Neuronal stem cell (in vitro differentiated cells): ENCODE measurements at places on chromosomes 12 and 14.

GRCh38 chr12:93273834-93274564 is 103.7 kb upstream of the NUDT4 start:
- no peak for DNase-seq

GRCh38 chr12:64085996-64086395 is 136.1 kb downstream of the KICS2 start:
- DNase-seq: no peak

- no peak for DNase-seq
These were observed 238.9 kb downstream of the PHLDA1 start for GRCh38 chr12:75792687-75793086.

- DNase-seq: no peak
These were observed 2.1 kb downstream of the KMT2D start for GRCh38 chr12:49058366-49059044.

GRCh38 chr12:75944905-75945432 is 86.6 kb downstream of the PHLDA1 start:
- no peak for DNase-seq

DNA sequence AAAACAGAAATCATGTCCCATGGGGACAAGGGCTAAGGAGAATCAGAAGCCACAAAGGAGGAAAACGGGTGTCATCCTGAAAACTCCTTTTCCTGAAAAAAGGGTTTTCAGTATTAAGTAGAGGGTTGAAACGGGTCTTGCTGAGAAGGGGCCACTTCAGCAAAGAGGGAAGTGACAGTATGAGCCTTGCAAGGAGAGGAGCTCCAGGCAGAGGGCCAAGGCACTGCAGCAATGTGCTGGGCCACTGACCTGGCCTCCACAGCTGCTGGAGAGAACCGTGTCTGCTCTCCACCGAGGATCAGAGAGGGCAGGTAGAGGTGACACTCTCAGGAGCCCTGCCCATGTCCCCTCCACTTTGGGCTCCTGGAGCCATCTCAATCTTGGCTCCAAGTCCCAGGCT is 103.3 kb downstream of the NCOR2 start:
- no peak for DNase-seq

DNA sequence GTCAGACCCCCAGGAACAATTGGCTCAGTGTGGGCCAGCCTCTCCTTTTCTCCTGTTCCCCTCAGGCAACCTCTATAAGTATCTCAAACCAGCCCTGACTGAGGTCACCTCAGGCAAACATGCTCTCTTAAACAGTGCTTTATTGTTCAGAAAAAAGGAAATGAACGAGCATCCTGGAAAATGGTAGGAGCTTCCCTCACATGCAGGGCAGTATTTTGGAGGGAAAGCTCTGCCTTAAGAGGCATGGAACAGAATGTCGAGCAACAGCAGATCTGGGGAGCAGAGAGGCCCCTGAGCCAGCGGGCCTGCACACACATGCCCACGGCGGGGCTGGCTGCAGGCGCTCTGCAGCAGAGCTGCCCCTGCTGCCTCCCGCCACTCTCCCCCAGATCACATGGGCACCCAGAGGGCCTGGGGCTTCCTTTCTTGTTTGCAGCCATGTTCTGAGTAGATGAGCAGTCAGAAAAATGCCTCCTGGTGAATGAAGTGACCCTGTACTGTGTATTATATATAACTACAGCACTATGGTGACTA is 42.0 kb downstream of the MOK start:
- peak; percentile 35 for DNase-seq

GRCh38 chr14:84129007-84129406 is 1400.9 kb upstream of the FLRT2 start:
- DNase-seq: peak; percentile 40

DNA sequence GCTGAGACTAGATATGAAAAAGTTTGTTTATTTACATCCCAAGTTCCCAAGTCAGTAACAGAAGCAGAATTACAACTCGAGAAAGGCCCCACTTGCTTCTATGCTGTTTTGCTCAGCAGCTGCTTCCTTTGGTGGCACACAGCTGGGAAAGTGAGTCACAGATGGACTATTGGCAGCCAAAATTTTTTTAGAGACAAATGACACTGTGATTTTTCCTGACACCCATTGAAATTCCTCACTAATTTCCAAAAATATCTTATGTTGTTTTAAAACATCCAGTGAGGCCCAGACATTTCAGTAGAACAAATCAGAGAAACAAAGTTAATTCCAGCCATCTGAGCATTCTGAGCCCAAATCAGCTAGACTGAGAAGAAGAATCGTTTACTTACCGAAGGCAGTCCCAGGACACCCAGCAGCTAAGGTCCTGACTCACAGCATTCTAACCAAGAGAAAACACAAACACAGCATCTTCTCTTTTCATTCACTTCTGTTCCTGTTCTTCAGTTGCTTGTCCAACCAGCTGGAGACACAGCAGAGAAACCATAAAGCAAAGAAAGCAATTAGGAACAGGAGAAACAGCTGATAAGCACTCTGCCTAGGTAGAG is 188.3 kb downstream of the DAD1 start:
- no peak for DNase-seq

GRCh38 chr12:10448236-10448635 is 4.9 kb downstream of the KLRC1 start:
- DNase-seq: no peak

DNA sequence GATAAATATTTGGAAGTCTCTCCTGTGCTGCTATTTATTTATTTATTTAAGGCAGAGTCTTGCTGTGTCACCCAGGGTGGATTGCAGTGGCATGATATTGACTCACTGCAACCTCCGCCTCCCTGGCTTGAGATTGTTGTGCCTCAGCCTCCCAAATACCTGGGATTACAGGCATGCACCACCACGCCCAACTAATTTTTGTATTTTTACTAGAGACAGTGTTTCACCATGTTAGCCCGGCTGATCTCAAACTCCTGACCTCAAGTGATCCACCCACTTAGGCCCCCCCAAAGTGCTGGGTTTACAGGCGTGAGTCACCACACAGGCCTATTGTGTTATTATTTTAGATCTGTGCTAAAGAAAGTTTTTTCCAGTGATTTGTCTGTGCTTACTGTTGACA is 225.2 kb downstream of the CCER1 start:
- DNase-seq: no peak

DNA sequence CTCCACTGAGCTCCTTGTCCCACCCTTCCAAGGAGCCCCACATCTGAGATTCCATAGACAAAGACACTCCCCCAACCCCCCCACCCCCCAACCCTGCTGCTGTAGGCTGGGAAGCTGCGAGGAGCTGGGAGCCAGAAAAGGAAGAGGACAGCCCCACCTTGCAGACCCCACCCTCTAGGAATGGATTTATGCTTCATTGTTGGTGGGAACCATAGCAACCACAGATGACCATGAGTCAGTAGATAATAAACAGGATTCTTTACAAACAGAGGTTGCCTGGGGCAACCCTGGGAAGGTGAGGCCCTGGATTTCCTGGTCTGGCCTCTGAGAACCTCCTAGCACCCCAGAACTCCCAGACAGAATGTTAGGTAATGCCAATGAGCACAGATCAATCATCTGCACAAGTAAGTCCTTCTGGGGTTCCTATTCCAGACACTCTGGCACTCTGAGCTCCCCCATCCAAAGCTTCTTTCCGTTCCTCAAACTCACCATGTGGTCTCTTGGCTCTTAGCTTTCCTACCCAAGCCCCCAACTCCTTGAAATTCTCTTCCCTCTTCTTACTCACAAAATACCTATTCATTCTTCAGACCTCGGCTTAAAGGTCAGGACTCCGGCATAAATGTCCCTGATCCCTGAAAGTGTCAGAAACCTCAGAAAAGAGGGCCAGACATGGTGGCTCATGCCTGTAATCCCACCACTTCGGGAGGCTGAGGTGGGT is 15.2 kb upstream of the PLEKHG6 start:
- no peak for DNase-seq

- no peak for DNase-seq
These were observed 166.3 kb downstream of the AKAP6 start for GRCh38 chr14:32495435-32495734.

DNA sequence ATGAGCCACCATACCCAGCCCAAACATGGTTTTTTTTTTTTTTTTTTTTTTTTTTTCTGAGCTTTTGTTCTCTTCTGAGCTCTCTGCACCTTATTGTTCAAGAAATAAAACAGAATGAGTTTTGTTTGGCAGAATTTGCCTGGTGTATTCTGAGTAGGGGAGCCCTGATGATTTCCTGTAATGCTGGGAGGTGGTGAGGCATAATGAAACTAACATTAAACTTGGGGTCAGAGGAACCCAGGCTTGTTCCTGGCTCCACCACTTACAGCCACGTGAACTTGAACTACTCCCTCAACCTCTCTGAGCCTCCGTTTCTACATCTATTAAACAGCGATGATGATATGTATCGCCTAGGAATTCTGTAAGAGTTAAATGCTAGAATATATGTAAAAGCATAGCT is 276.3 kb upstream of the CRY1 start:
- no peak for DNase-seq

DNA sequence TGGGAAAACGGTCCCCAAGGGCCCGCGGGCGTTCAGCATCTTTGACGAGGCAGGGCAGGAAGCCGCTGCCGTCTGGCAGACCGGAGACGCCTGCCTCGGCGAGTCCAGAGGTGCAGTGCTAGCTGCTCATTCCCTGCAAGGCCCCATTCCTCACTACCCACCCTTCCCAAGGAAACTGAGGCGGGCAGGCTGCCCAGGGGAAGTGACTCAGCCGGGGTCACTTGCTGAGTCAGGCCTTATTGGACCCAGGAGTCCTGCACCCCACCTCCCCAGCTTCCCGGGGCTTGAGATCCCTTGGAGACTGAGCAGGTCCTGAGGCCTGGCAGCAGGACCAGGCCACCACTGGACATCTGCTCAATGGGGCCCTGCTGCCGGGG is 3.7 kb downstream of the SH2B3 start:
- no peak for DNase-seq

- no peak for DNase-seq
These were observed 338.7 kb downstream of the ACSS3 start for GRCh38 chr12:81416571-81416970.

GRCh38 chr12:32603858-32604257 is 75.2 kb upstream of the DNM1L start:
- DNase-seq: no peak

GRCh38 chr12:89946518-89947135 is 238.0 kb upstream of the ATP2B1 start:
- DNase-seq: no peak

DNA sequence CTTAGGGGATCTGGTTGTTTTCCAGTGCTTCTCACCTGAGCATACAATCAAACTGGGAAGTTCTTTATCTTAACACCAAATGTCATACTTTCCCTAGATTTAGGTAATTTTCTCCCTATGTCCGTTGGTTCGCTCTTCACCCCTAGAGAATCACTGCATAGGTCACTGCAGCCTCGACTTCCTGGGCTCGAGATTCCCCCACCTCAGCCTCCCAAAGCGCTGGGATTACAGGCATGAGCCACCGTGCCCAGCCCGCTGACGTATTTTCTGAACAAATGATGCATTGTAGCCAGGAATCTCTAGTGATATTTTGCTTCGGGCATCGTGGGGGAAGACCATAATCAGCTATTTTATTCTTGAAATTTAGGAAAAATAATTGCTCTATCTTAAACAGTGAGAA is 1.1 kb upstream of the RPL41 start:
- no peak for DNase-seq

DNA sequence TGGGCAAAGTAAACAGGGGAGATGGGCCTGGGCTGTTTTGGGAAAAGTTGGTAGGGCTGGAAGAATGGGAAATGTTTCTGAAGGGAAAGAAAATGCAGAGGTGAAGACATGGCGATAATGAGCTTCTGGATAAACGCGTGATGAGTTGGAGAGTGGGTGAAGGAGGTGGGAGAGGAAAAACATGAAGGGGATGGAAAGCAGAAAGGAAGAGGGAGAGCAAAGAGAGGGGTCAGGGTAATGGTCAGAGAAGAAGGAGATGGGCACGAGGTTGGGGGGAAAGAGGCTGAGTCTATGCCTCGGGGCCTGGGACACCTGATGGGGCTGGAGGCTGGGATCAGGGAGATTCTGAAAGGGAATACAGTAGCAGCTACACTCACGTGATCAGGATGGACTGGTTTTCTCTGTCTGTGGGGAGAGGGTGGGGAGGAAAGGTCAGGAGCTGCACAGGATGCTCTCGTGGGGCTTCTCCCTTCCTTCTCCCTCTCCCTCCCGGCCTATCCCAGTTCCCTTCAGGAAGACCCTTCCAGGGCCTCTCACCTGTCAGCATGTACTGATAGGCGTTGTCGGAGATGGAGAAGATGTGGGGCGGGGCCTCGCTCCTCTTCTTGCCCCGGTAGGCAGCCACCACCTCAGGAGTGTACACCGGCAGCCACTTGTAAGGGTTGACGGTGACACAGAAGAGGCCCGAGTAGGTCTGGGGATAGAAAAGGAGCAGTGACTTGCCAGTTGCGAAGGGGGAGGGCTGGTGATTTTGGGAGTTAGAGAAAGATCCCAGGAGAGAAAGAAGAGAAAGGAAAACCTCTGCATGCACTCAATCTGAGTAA is 3.1 kb downstream of the MYH7 start:
- DNase-seq: no peak

- no peak for DNase-seq
These were observed 71.1 kb downstream of the PRKD1 start for GRCh38 chr14:29856516-29856915.

- DNase-seq: no peak
These were observed 149.8 kb upstream of the SFSWAP start for GRCh38 chr12:131561051-131561450.

DNA sequence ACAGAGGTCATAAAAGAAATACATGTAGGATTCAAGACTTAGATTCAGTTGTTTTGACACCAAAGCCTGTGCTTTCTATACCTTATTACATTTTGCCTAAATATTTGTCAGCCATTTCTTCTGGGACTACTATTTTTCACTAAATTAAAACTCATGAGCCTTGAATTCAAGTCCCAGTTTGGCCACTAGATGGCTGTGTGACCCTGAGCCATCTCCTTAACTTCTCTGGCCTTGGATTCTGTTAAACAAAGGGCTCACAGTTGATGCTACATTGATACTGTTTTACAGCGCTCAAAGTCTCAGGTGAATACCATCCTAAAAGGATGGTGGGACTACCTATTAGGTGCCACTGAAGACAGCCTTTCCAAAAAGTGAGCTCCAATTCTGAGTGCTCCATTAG is 39.6 kb upstream of the CCDC198 start:
- DNase-seq: peak; percentile 12

DNA sequence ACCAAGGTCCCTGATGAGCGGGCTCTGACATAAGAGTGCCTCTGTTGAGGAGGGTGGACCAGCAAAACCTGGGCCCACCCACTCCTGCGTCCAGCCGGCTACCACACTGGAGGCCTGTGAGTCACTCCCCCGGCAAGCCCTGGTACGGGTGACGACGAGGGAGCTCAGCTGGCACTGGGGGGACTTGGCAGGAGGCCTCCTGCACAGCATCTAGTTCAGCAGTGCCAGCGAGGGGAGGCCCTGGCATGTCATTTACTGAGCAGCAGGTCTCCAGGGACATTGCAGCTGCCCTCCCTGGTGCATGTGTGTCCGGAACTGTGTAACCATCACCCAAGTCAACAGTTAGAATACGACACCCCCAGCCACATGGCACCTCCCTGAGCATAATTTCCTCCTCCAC is 24.4 kb downstream of the CD9 start:
- DNase-seq: no peak

- DNase-seq: no peak
These were observed 58.0 kb upstream of the GSC start for GRCh38 chr14:94827711-94828447.
